ENCODE measurements at places on chromosomes 5 and 9.

GRCh38 chr5:9419794-9420193 is 126.1 kb downstream of the SEMA5A start:
- no peaks in the 10 kb centered on the region for H3K36me3 ChIP-seq
- no peak overlapping the region for H3K27ac ChIP-seq
- no peak overlapping the region for H3K4me3 ChIP-seq
- no peaks in the 10 kb centered on the region for H3K27me3 ChIP-seq
- H3K4me1 ChIP-seq, result peaks cover 24% of the 10 kb centered on the region

GRCh38 chr9:85688361-85688760 is 53.4 kb downstream of the AGTPBP1 start:
- H3K4me1 ChIP-seq, result no peaks in the 10 kb centered on the region
- DNase-seq, result no peak
- H3K27me3 ChIP-seq, result no peaks in the 10 kb centered on the region
- no peak overlapping the region for H3K27ac ChIP-seq
- no peaks in the 10 kb centered on the region for H3K36me3 ChIP-seq
- H3K4me3 ChIP-seq, result no peak overlapping the region

DNA sequence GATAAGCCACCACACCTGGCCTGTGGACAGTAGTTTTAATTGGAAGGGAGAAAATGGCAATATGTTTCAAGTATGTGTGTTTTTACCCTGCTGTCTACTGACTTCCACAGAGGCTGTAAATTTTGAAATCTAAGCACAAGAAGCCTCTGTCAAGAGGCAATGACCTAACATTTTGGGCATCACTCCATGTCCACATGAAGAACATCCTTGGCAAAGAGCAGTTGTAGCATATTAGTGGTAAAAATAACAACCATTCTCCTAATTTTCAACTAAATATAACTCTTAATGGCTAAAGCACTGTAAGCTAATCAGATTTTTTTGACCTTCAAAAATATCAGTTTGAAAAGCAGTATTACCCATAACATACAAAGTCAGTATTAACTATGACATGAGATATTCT is 100.3 kb upstream of the APC start:
- DNase-seq, result peak; percentile 52
- no peaks in the 10 kb centered on the region for H3K4me1 ChIP-seq

GRCh38 chr5:142428036-142428772 is 103.4 kb upstream of the SPRY4 start:
- no peak for DNase-seq
- H3K4me1 ChIP-seq, result no peaks in the 10 kb centered on the region
- H3K27me3 ChIP-seq, result no peaks in the 10 kb centered on the region
- H3K27ac ChIP-seq, result no peak overlapping the region
- H3K36me3 ChIP-seq, result no peaks in the 10 kb centered on the region

DNA sequence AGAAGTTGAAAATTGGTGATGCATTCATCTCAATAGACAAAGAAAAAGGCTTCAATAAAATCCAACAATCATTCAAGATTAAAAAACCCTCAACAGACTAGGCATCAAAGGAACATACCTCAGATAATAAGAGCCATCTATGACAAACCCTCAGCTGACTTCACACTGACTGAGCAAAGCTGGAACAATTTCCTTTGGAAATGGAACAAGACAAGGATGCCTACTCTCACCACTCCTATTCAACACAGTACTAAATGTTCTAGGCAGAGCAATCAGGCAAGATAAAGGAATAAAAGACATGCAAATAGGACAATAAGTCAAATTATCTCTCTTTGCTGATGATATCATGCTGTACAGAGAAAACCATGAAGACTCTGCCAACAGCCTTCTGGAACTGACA is 1188.1 kb downstream of the DTWD2 start:
- no peak for DNase-seq
- H3K4me3 ChIP-seq, result no peak overlapping the region

DNA sequence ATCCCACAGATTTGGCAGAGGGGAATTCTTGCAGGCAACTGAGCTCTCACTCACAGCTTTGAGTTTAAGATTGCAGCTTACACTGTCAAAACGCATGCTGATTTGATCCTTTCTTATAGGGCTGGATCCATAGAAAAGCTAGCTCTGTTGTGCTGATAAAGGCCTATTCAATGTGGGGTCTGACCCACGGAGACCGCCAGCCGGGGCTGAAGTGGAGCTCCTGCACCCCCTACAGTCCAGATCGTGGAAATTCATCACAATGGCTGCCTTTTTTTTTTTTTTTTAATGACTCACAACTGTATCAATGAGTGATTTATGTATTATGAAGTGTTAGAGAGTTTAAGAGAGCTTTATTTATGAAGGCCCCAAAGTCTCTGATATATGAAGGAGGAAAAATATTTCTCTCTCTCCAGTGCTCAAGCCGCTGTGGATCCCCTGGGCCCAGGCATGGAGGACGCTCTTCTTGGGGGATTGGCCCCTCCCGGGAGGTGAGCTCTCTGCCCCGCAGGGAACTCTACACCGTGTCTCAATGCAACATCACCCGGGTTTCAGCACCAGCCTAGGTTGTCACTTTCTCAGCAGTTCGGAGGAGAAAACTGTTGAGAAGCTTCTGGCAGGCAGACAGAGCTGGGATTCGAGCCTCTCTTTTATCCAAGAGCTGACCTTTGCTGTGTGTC is 700.2 kb downstream of the IRX1 start:
- H3K4me1 ChIP-seq, result no peaks in the 10 kb centered on the region
- H3K27me3 ChIP-seq, result no peaks in the 10 kb centered on the region
- no peak overlapping the region for H3K4me3 ChIP-seq
- no peak overlapping the region for H3K27ac ChIP-seq

GRCh38 chr9:86452201-86452828 is 98.1 kb upstream of the TUT7 start:
- peak; percentile 21 for DNase-seq
- no peaks in the 10 kb centered on the region for H3K27me3 ChIP-seq
- H3K36me3 ChIP-seq, result no peaks in the 10 kb centered on the region
- no peak overlapping the region for H3K4me3 ChIP-seq

DNA sequence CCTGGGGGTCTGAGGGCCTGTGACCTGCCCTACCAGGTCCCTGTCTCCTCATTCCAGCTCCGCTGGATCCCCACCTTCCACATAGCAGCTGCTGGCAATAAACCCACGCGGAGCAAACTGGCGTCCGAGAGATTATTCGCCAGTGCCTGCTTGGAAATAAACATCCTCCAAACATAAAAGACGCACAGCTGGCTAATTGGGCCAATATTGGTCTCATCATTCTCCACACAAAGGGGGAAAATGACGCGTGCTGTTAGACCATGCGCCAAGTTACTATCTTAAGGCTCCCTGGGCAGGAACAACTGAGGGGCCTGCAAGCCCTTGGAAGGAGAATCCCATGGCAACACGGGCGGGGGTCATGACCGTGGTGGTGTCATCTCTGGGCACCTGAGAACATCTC is 73.3 kb upstream of the SARDH start:
- peaks cover 5% of the 10 kb centered on the region for H3K36me3 ChIP-seq
- H3K4me1 ChIP-seq, result no peaks in the 10 kb centered on the region
- H3K27ac ChIP-seq, result no peak overlapping the region

Measured in tibial nerve (tissue), 4 donors.